ENCODE measurements at places on chromosomes 4 and X. TPM values are rescaled to one million over a fixed set of nuclear protein-coding genes. Genes with fewer than 3 reads are reported as not detected.

DNA sequence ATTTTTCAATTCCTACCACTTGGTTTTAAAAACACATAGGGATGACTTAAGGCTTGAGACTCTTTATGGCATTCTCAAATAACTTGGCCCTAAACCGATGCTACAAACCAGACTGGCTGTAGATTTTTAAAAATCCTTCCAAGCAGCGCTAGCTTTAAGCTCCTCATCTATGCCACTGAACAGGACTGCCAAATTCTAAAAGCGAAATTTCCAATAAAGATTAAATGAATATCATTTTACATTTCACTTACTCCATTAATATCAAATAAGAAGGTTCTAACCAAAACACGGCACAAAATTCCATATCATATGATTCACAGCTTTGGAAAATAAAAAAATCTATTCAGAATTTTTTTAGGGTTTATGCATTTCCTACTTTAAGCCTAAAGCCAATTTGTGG, 134.2 kb downstream of the FANCB start:
- no peak for DNase-seq

- DNase-seq, result no peak
Observed at GRCh38 chr4:162229670-162230069, 65.9 kb upstream of the FSTL5 start.

GRCh38 chr4:2354760-2355159, 63.7 kb downstream of the ZFYVE28 start:
- no peak for DNase-seq

DNA sequence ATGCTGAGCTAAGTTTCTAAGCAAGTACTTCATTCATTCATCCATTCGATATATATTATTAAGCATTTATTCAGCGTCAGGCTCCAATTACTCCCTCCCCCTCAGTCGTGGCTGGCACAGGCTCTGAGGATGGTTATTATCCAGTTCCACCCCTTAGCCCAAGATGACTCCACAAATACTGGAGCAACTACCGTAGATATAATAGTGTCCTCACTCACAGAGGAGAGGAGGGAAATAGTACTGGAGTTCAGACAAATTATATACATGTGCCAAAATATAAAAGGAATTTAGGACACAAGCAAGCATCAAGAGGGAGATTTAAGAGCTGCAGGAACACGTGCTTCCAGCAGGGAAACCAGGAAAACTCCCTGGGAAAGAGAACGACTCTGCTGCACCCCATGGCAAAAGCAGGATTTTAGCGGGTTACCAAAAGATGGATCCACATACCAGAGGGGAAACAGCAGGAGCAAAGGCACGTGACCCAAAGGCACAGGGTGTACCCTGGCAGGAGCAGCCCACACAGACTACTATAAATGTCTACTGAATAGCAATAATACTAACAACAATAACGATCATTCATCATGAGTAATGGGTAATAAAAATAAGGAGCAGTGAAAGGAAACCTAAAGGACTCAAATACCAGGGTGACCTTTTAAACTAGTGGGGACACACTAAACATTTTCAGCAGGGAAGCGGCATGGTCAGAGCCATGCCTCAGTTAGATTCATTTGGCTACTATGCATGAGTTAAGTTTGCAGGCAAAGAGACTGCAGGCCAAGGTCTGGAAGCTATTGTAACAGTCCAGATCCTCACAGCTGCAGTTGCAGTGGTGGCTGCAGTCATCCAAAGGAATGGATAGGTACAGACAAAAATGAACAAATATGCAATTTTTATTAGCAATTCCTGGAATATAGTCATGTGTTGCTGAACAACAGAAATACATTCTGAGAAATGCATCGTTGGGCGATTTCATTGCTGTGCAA, 153.7 kb downstream of the APBB2 start:
- DNase-seq, result no peak

GRCh38 chr4:6472008-6472386, 417 bp downstream of the PPP2R2C start:
- DNase-seq, result no peak

DNA sequence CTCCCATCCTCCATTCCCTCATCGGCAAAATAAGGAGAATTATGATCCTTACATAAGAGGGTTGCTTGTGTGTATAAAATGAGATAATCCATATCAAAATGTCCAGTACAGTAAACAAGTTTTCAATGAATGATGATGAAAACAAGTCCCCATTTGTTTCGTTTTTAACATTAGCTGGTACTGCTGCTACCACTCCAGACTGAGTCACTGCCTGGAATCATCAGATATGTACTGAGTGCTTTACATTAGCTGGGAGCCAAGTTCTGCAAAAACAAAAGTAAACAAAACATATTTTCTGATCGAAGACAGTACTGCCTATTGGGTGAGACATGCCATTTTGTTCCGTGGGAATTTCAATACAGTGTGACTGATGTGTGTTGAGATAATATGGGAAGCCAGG, 123.2 kb upstream of the IGFBP7 start:
- no peak for DNase-seq

DNA sequence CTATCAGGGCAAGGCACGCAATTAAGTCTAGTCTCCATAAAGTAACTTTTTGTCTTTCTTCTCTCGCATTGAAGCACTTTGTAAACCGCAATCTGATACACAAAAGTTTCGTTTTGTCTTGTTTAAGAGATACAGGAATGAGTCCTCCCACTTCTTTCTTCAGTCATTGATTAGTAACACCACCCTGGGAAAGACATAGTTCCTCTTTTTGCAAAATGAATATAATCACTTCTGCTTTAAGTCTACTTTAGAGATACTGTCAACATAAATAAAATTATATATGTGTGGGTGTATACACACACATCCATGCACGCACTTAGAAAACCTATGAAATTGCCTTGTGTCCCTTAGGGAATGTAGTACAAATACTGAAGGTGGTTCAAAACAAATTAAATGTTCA, 11.7 kb downstream of the COQ2 start:
- DNase-seq, result no peak

DNA sequence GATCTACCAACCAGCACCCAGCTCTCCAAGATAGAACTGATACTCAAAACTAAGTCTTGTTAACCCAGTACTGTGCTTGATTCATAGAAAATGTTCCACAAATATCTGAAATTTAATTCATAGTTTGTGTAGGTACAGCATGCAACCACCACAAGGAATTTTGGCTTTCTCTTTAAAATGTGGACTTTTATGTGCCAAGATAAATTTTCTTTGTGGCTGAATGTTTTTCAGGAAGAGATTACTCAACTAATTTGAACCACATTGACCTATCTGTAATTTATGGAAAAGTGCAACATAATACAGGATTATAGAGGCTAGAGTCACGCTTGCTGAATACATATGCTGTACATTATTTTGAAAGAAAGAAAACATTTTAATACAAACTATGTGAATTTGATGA, 730.8 kb downstream of the IL1RAPL1 start:
- no peak for DNase-seq

GRCh38 chrX:124726881-124727280, 380.5 kb downstream of the SH2D1A start:
- no peak for DNase-seq

DNA sequence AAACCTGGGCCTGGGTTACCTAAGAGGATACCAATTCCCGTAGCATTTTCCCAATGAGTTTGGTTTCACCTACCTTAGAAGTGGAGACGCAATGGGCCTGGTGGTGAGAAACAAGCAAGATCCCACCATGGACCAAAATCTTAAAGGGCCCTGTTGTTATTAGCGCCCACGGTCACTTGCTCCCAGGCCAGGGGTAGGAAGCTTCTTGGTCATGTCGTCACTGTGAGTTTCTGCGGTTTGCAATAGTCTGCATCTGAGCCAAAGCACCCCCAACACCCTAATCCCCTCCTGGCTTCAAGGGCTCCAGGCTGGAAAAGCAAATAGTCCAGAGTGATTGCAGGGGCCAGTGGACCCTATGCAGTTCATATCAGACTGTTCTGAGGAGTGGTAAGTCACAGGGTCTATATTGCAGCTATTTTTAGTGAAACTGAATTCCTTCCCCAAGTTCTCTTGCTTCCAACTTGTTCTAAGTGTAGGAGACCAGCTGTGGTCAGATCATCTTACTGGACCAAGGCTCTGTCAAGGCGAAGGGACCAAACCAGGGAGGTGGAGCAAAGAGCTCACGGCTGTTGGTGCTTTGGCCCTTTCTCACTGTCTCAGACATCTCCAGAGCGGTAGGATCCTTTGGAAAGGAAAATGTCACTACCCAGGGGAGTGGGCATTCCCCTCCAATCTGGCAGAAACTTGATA, 307.9 kb upstream of the F9 start:
- no peak for DNase-seq

DNA sequence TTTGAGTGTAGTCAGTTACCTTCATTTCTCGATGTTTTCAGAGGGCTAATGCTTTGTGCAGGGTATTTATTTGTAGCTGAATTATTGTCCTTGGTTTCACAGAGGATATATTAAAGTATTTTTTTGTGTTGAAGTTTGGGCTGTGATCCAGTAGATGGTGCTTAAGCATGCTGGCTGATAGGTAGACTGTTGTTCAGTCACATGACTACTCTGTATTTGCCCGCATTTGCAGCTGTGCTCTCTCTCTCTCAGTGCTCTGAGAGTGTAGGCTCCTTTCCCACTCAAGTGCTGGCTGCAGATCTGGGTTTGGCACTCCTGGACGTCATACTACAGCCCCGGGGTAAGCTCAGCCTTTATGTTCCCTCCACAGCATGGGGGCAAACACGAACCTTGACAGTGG, 21.7 kb downstream of the RAB40AL start:
- DNase-seq, result no peak

DNA sequence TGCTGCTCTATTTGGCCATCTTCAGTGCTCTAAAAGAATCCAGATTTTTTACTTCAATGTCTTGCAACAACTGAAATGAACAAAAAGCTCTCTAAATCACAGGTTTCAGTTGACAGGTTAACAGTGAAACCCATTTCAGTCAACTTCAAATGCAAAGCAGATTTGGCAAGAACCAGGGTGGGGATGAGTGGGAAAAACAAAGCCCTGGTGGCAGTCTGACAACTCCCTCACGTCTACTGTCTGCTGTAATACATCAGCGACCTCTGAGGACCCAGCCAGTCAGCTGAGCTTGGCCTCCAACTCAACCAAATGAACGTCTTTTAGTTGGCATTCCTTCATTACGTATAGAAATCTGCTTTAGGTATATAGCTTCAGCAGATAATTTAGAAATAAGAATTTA, 95.8 kb downstream of the COL25A1 start:
- DNase-seq, result no peak

GRCh38 chr4:55793479-55793878, 26.1 kb upstream of the EXOC1L start:
- no peak for DNase-seq

DNA sequence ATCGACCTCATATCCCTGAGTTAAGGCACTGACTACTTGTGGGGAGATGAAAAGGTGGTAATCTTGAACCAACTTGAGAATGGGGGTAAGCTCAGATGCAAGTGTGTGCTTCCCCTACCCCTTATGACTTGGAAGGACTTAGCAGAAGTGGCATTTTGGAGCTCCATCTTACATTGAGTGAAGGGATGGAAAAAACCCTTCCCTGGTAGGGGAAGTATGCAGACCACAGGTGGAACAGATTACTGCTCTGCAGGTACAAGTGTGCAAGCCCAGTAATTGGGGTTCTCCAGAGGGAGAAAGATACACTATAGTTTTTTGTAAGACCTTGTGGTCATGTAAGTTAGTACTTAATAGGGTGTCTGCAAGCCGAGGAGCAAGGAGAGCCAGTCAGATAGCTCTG, 12.2 kb upstream of the WDR1 start:
- no peak for DNase-seq

- DNase-seq, result peak; percentile 16
Observed at GRCh38 chrX:130975947-130976346, 72.9 kb upstream of the ENOX2 start.

DNA sequence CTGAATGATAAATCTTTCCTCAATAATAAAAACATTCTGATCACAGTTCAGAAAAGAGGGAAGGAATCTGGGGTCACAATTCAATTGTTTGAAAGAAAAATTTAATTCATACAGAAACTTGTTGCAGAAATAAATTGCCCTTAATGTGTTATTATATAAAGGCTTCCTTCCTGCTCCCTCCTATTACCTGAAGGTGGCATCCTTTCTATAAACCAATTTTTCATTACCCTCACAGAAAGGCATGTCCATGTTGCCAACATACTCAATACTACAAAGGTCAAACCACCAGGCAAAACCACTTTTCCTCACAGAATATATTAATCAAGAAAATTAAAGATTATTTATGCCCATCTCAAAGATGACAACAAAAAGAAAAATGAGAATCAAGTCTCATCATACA, 194.3 kb upstream of the CT83 start:
- DNase-seq, result no peak

GRCh38 chr4:188127214-188127874, 11.9 kb upstream of the TRIML1 start:
- no peak for DNase-seq

DNA sequence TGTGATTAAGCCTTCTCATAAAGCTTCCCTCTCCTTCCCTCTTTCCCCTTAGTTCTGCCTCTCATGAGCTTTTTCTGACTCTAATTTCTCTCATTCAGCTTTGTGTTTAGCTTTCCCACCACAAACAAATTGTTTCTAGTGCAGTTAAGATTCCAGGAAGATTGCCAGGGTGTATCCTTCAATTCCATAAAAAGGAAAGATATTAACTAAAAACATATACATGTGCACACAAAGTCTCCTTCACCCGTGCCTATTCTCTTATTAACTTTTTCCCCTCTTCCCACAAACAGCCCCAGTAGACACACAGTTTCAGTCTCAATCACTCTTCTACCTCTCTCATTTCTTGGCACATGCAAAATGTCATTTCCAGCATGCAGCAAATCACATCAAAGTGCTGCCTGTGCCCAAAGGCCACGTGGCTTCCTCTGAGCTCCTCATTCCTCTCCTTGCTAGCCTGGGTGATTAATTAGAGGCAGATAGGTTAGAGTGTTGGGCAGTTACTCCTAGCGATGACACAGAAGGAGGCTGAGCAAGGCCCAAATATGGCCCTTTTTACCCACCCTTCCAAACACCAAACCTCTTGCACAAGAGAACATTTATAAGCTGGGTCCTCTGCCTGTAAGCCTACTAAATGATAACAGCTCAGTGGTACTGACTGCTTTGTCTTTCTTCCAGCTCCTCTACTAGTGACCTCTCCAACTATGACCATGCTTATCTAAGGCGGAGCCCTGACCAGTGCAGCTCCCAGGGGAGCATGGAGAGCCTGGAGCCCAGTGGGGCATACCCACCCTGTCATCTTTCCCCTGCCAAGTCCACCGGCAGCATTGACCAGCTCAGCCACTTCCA, 159.6 kb downstream of the SOWAHB start:
- no peak for DNase-seq

DNA sequence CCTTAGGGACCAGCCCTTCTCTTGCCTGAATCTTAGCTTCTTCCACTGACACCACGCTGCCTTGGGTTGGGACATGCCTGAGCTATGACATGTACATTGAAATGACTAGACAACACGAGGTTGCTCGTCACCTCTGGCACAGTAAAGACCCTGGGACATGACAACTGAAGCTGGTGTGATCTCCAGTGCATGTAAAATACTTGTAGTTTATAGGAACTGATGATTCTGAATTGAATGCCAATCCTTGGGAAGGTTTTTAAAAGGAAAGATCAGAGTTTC, 100.7 kb upstream of the PGRMC2 start:
- no peak for DNase-seq

- no peak for DNase-seq
Observed at GRCh38 chr4:186624951-186625350, 69.6 kb upstream of the MTNR1A start.

GRCh38 chr4:16585053-16585452, 313.4 kb downstream of the LDB2 start:
- DNase-seq, result no peak

- DNase-seq, result no peak
Observed at GRCh38 chr4:124710911-124711310, 1.6 kb downstream of the ANKRD50 start.

LARP7 gene
- polyA plus RNA-seq, result 60.7 TPM

NAAA gene
- polyA plus RNA-seq, result 59.7 TPM

NDST3 gene
- 0.85 TPM for polyA plus RNA-seq

PLP2 gene
- polyA plus RNA-seq, result 118 TPM

GPRIN3 gene
- polyA plus RNA-seq, result 8.7 TPM

MAGEA4 gene
- polyA plus RNA-seq, result not detected
